ENCODE measurements at places on chromosomes 6 and 20.

DNA sequence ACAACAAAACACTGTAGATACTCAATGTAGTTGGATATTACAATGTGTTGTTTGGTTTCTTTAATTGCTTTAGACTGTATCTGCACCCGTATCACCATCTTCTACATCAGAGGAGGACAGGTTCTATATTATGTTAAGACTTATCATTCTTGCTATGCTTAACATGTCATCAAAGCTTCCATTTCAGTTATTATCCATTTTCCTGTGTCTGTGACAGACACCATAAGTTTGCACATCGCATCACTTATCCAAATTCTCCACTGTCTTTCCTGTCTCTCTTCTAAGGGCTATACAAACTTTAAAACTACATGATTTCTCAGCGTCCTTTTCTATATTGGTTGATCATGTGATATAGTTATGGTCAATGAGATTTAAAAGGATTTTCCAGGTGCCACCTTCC is 719.0 kb downstream of the TBC1D32 start:
- DNase-seq, result no peak

DNA sequence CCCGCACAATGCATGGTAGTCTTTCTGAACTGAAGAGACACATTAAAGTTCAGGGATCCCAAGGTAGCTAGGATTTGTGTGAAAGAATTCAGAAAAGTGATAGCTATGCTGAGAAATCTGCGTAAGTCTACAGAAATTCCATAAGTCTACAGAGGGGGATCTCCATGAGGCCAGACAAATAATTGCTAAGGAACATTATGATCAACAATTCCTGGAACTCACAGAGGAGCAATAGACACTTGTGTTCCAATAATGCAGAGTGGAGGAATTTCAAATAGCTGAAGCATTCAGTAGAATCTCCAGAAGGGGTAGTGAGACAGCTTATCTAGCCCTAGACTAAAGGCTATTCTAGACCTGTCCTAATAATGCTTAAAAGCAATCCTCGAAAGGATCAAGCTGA is 315.7 kb upstream of the ECI2 start:
- no peak for DNase-seq

DNA sequence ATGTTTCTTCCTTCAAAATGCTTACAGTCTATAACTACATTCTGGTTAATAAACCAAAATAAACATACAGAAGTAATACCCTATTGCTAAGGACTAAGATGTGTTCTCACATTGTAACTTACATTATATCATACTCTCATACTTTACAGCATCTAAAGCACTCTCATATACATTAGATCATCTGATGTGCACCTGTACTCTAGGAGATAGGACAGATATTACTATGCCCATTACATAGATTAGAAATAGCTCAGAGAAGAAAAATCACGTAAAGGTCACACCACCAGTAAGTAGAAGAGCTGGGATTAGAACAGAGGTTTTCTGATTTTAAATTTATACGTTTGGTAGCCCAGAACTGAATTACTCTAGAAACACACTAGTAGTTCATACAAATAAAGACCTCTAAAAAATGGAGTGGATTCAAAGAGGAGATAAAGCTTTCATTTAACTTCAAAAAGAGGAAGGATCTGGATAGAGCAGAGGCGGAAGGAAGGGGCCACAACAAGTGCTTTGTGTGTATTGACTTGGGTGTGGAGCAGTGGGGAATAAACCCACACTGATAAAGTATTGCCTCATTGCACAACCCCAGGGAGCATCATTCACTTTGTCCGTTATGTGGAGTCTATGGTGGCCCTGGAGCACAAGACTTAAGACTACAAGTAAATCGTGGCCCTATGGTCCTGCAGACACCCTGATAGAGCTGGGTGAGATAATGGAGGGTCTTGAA is 30.9 kb downstream of the SLC2A12 start:
- DNase-seq, result no peak

GRCh38 chr20:44138867-44139266 is 48.1 kb downstream of the JPH2 start:
- DNase-seq, result no peak

GRCh38 chr6:14705841-14706377 is 540.0 kb upstream of the JARID2 start:
- no peak for DNase-seq

DNA sequence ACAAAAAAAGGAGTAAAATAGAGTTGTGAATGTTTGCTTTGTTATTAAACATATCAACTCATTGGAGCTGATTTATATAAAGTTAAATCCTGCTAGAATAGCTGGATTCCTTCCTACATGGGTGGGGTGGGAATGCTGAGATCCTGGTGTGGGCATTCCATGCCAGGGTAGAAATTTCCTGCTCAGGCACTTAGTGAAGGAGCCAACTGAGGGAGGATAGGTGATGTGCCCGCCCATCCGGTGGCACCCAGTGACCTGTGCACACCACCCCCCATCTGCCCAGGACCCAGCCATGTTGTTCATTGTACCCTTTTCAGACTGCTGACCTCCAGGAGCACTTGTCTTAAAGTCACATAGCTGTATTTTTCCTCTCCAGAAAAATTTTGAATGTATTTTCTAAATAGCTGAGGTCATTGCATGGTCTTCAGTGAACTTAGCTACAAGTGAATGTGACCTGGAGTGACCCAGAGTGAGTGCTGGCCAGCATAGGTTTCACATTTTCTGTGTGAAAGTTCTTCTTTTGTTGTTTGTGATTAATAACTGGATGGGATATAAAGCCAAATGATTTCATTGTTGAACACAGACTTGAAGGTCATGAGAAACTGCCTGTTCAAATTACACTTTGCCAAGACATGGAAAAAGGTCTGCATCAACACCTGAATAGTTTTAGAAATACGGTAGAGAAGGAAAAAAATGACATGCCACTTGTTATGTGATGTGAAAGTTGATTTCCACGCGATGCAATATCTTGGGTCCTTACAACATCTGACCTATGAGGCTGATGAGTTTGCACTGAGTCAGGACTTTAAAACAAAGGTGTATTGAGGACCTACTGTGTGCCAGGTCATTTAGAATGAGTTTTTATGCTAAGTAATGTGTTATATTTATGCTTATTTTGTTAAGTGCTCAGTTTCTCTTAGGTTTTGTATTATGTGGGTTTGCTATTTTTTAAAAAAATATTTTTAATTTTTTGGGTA is 77.2 kb downstream of the UTRN start:
- no peak for DNase-seq

GRCh38 chr20:10314198-10314597 is 95.6 kb downstream of the SNAP25 start:
- no peak for DNase-seq

DNA sequence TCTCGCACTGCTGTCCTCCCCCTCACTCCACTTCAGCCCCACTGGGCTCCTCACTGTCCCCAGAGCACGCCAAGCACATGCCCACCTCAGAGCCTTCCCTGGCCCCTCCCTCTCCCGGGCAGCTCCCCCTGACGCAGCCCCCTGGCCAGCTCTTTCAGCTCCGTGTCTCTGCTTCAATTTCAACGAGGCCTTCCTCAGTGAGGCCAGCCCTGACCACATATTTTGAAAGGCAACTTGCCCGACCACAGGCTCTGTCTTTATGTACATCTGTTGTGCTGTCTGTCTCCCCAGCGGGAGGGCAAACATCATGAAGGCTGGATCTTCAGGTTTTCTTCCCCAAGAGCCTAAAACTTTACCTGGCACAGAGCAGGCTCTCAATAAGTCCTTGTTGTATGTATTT is 44.6 kb downstream of the JPH2 start:
- no peak for DNase-seq

DNA sequence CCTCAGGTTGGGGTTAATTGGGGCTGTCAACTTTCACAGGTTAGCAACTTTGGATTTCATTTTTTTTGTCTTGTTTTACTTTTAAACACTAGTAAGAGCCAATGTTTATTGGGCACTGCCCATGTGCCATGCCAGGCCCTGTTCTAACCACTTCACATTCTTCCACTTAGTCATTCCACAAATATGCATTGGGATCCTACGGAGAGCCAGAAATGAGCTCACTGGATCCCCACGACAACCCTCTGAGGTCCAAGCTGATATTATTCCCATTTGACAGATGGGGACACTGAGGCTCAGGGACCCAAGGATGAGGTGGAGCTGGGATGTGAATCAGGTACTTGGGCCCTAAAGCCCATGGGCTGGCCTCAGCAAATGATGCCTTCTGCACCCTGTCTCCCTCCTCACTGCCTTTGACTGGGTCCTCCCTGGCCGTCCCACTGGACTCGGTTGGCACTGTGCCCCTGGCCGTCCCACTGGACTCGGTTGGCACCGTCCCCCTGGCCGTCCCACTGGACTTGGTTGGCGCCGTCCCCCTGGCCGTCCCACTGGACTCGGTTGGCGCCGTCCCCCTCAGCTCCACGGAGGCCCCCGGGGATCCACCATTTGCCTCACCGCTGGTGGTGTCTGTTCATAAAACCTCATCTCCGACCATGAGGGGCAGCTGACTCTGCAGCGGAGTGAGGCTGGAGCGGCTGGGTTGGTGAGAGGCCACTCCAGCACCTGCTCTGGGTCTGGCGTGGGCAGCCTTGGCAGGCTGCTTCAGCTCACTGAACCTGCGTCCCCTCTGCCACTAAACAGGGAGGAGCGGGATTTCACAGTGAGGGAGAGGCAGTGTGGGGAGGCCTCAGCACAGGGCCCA is 4.8 kb upstream of the PMEPA1 start:
- no peak for DNase-seq
